ENCODE measurements at places on chromosomes 11 and 22.

GRCh38 chr11:130997278-130997677 is 81.0 kb upstream of the SNX19 start:
- no peak for DNase-seq

DNA sequence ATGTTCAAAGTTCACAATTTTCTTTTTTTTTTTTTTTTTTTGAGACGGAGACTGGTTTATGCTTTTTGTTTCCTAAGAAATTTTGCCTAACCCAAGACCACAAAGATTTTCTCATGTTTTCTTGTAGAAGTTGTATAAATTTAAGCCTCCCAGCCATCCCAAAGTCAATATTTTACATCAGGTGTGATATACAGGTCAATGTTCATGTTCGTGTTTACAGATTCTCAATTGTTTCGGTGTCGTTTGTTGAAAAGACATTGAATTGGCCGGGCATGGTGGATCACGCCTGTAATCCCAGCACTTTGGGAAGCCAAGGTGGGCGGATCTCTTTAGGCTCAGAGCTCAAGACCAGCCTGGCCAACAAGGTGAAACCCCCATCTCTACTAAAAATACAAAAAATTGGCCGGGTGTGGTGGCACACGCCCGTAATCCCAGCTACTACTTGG is 15.4 kb downstream of the FRMD8 start:
- DNase-seq: no peak

GRCh38 chr11:102495161-102496042 is 35.1 kb downstream of the MMP7 start:
- peak; percentile 12 for DNase-seq

- no peak for DNase-seq
Measured at GRCh38 chr11:92383430-92383829, 158.8 kb downstream of the FAT3 start.

GRCh38 chr11:32817181-32817851 is 12.4 kb upstream of the PRRG4 start:
- no peak for DNase-seq

- no peak for DNase-seq
Measured at GRCh38 chr11:45382133-45382878, 96.2 kb upstream of the SYT13 start.

GRCh38 chr22:48952256-48953102 is 875.2 kb downstream of the BRD1 start:
- DNase-seq: no peak

DNA sequence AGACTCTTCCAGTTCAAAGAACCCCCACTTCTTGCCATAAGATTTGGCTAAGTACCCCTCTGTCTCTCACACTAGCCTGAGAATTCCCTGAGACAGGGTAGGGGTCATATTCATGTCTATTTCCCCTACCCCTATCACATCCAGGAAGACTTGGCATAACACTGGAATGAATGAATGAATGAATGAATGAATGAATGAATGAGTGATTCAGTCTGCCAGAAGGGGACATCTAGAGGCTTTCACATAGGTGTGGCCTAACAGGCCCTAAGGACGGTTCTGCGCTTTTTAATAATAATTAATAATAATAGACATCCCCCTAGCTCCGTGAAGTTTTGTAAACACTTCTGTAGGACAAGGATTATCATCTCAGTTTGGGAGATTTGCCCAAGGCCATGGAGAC is 415.7 kb downstream of the TENM4 start:
- DNase-seq: no peak

GRCh38 chr22:24417901-24418641 is 9.3 kb upstream of the ADORA2A start:
- DNase-seq: no peak

- DNase-seq: no peak
Measured at GRCh38 chr22:48376936-48377712, 1450.5 kb downstream of the BRD1 start.

GRCh38 chr11:79668575-79668974 is 227.7 kb upstream of the TENM4 start:
- DNase-seq: no peak

- DNase-seq: no peak
Measured at GRCh38 chr11:73173755-73174494, 31.8 kb upstream of the FCHSD2 start.

- DNase-seq: no peak
Measured at GRCh38 chr11:2777386-2777785, 77.6 kb upstream of the KCNQ1OT1 start.

- DNase-seq: no peak
Measured at GRCh38 chr11:72061739-72062396, 18.5 kb downstream of the NUMA1 start.

- no peak for DNase-seq
Measured at GRCh38 chr11:69984457-69985261, 93.5 kb upstream of the ANO1 start.

DNA sequence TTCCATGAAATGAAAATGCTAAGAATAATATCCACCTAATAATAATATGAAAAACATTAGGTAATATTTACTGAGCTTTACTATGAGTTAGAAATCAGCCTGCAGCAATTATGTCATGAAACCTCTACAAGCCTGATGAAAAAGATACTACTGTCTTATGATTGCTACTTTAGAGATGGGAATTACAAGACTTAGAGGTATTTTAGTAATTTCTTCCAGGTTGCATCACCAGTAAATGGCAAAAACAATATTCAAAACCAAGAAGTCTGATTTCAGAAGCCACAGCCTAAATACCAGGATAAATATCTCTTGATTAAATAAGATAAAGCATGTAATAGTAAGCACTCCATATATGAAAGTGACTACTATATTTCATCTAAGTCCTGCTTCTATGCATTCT is 13.8 kb downstream of the OR5B21 start:
- no peak for DNase-seq

- DNase-seq: no peak
Measured at GRCh38 chr11:44174842-44175241, 79.4 kb downstream of the EXT2 start.

GRCh38 chr11:95148938-95149337 is 59.3 kb downstream of the ENDOD1 start:
- no peak for DNase-seq

All from activated CD4-positive, alpha-beta T cell treated with anti-CD3 and anti-CD28 coated beads, Interleukin-2, amount 50 U/mL, for 4 hours (primary cell).